Activated CD8-positive, alpha-beta memory T cell treated with anti-CD3 and anti-CD28 coated beads for 1 hour (primary cell): ENCODE measurements at places on chromosomes 16 and 17.

- DNase-seq = peak; percentile 14
These were observed 117.4 kb downstream of the IRF8 start for GRCh38 chr16:86016201-86016965.

DNA sequence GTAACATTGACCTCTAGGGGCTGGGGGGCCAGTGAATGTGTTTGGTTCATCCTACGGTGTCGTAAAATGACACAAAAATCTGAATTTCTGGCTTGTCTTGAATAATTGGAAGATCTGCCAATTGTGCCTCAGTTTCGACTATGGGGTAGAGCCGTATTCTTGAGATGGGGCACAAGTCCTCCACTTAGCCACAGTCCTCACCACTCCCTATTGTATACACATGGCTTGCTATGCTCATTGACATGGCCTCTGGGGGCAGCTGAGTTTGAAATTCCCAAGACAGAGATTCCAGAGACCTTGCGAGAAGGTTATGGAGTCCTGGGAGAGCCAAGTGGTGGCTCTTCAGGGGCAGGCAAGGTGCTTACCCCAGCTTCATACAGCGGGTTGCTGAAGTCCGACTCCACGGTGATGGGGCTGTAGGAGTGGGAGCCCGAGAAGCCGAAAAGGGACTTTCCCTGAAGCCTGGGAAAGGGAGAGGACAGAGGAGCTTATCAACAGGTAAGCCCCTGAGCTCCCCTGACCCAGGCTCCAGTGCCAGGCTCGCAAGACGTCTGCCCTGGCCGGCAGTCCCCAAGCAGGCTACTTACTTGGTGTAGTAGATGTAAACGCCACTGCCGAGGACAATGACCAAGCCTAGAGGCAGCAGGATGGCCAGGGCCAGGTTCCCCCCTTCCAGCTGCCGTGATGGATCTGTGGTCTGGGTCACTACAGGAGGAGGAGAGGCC lies 9.0 kb upstream of the CDIPT start:
- no peak for DNase-seq

GRCh38 chr16:11629071-11630030 lies 38.9 kb upstream of the SNN start:
- no peak for DNase-seq

GRCh38 chr17:41894791-41895331 lies 23.9 kb downstream of the ACLY start:
- no peak for DNase-seq

DNA sequence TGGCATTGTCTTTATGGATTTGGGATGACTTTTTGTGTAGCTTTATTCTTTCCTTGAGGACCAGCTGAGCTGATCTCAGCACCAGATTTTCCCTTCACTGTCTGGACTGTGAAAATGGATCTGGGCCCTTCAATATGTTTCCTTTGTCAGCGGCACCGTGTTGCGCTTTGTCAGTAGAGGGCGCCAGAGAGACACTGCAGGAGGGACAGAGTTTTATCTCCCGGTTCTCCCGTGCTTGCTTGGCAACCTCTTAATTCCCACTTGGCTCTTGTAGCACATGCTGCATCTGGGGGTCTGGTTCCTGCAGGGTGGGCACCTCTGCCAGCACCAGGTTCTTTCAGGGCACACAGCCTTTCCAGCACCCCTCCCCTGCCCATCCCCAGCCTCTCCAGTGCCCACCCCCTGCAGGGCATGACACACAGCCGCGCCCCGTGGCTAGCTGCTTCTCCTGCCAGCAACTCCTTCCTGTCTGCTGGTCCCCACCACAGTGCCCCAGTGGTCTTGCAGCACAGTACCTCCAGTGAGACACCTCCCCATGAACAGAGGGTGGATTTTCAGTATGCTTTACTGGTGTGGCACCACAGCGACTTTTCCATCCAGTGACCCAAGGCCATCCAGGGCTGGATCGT lies 19.6 kb downstream of the OR1D5 start:
- DNase-seq = no peak

- no peak for DNase-seq
These were observed 706 bp downstream of the C16orf95 start for GRCh38 chr16:87316450-87316922.

- peak; percentile 61 for DNase-seq
These were observed 14.0 kb downstream of the FMNL1 start for GRCh38 chr17:45235416-45236281.

DNA sequence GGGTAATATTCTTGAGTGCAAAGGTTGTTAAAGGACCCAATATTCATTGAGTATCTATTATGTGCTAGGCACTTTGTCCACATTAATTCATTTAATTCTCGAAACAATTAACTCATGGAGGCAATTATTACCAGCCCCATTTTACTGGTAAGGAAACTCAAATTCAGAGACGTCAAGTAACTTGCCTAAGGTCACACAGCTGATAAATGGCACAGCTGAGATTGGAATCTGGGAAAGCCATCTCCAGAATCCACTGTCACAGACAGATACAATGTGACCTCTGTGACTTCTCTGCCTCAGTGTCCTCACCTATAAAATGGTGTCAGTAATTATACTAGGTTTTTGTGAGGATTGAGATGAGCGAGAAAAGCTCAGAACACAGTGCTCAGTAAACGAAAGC lies 320.8 kb upstream of the ZFHX3 start:
- no peak for DNase-seq

DNA sequence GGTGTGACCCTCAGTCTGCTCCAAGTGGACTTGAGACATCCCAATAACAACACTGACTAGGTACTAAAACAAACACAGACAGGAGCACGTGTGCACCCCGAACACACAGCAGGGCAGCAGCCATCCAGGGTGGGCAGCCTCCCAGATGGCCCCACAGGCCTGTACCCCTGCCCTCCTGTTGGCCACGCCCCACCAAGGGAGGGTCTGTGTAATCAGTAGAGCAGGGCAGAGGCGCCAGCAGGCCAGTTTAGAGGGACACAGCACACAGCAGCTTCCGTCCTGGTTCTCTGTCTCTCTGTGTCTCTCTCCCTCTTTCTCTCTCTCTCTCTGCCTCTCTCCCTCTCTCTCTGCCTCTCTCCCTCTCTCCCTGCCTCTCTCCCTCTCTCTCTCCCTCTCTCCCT lies 21.4 kb downstream of the ACTG1 start:
- DNase-seq = no peak

- DNase-seq = no peak
These were observed 339.8 kb upstream of the SALL1 start for GRCh38 chr16:51490866-51491265.

GRCh38 chr16:430904-431303 lies 5.5 kb downstream of the RAB11FIP3 start:
- DNase-seq = no peak

DNA sequence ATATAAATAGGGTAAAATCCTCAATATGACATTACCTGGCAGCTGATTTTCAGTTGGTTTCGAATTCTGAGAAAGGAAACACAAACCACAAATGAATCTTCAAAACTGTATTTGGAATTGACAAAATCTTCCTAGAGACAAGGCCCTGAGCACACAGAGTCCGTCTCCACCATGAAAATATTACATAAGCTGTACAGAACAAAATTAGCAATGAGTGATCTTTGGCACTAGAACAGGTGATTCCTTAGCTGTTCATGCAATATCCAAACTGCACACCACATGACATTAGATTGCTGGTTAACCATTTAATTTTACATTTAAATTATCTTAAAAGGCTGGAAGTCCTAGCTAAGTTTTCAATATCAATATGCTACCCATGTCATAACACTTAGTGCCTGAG lies 31.7 kb downstream of the GJC1 start:
- DNase-seq = no peak

GRCh38 chr16:68395815-68396214 lies 52.5 kb downstream of the SMPD3 start:
- DNase-seq = no peak

DNA sequence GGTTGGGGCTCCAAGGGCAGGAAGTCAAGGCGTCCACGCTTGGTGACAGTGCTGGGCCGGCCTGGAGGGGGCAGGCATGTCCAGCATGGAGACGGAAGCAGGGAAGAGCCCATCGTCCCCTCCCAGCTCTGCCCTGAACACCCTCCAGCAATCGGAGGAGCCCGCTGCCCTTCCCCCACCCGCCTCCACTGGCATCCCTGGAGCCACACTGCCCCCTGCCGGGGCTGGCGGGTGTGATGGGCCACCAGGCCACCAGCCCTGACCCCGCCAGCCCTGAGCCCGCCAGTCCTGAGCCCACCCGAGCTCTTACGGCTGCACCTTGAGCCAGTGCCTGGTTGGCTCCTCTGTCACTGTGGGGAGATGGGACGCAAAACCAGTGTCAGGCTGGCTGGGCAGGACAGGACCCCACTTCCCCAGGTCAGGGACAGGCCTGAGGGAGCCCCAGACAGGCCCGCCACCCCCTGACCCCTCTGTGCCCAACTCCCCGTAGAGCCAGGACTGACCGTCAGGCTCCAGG lies 4.1 kb upstream of the CDH15 start:
- DNase-seq = peak; percentile 51

DNA sequence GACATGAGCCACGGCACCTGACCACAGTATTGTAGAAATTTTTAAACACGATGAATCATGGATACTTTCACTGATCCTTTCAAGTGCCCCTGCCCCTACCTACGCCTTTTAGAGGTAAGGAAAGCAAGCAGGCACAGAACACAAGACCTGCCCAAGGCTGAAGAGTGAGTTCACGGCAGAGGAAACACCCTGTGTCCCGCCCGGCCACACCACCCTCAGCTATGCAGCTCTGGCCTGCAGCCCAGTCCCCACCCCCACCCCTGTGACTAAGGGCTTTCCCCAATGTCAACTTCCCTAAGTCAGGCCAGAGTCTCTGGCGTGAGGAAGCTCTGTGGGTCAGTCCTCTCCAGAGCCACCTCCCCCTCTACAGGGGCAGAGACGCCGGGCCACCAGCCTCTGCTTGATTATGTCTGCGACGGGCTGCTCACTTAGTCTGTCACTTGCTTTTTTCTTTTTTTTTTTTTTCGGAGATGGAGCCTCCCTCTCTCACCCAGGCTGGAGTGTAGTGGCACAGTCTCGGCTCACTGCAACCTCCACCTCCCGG lies 8.4 kb downstream of the SLC16A5 start:
- DNase-seq = no peak

GRCh38 chr16:65600046-65600445 lies 478.2 kb upstream of the CDH11 start:
- DNase-seq = no peak

DNA sequence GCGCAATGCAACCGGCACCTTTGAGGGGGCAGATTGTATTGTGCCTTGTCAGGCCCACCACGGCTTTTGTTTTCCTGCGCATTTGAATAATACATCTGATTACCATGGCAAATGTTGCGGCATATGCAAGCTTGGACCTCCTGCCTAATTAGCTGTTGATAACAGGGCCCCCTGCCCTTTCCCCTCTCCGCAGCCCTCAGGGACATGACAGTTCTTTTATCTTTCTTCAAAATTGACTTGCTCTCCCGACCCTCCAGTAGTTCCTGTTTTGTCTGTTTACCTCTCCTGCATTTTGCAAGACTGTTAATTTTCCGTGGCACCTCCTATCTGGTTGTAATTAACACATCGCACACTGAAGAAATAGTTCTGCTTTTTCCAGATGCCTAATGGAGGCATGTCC lies 86.8 kb downstream of the RBFOX1 start:
- DNase-seq = no peak

- no peak for DNase-seq
These were observed 41.7 kb downstream of the SRL start for GRCh38 chr16:4200000-4200780.

DNA sequence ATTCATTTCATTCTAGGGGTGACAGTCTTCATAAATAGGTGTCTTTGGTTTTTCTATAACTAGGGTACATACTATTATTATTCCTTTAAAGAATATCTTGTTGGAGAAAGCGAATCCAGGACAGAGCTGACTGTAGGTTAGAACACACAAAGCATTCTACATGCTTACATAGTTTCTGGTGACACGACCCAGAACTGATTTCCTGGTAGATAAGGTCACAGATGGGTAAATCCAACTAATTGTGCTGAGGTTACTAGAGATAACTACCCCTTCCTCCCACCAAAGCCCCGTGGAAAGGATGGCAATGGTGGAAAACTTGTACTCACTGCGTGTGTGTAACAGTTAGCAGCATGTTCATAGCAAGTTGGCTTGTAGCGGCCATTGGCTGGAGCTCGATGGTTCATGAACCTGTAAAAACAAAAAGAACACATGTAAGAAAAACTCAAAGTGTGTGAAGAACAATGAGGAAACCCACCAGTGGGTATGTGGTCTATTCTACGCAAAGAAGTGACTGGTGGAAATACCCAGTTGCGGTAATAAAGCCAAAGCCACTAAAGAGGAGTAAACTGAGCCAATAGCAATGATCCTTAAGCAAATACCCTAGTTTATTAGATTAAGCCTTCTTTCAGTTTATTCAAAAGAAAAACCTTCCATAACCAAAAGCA lies 7.7 kb downstream of the MMD start:
- DNase-seq = no peak

DNA sequence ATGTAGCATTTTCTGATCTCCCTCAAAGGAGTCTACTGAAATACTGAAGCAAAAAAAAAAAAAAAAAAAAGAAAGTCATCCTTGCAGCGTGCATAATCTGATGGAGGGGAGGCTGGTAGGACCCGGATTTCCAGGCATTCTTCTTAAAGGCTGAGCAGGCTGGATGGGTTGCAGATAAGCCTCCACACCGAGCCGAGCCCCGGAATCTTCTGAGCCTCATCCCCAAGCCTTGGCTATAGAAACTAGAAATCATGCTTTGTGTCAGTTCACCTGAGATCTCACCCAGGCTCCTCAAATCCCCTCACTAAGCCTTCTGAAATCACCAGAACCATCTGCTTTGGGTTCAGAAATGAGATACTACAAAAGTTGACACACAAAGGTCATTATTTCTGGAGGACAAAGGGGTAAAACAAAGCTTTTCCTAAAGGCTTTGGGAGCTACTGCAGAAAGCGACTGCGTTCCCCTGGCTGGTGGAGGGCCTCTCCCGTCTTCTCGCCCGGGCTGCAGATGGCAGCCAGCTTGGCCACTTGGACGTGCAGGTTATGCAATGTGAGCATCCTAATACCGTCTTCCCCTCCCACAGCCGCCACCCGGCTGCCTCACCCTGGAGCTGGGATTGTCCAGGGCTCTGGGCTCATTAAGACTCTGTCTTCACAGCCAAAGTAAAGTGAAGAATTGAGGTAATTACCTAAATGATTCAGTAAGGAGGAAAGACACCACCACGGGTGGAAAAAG lies 4.7 kb upstream of the CACNG4 start:
- DNase-seq = no peak

DNA sequence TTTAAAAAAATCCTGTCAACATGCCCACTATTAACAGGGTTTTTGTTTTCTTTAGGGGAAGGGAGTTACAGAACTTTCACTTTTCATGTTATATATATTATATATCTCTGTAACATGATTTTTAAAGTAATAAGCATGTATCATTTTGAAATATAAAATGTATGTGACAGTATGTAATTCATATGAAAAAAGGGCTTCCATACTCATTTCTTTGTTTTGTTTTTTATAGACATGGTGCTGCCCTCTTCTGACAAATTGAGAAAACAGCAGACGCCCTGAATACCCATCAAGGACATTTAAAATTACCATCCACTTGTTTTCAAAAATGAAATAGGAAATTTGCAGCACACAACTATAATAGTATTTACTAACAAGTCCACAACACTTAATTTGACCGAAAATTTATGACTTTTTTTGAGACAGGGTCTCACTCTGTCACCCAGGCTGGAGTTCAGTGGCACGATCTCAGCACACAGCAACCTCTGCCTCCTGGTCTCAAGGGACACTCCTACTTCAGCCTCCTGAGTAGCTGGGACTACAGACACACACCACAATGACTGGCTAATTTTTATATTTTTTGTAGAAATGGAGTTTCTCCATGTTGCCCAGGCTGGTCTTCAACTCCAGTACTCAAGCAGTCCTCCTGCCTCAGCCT lies 30.4 kb downstream of the CFDP1 start:
- DNase-seq = no peak
